ENCODE measurements at places on chromosomes 7 and 10.

GRCh38 chr10:125475815-125476214 is 207.1 kb downstream of the TEX36 start:
- no peak for DNase-seq

DNA sequence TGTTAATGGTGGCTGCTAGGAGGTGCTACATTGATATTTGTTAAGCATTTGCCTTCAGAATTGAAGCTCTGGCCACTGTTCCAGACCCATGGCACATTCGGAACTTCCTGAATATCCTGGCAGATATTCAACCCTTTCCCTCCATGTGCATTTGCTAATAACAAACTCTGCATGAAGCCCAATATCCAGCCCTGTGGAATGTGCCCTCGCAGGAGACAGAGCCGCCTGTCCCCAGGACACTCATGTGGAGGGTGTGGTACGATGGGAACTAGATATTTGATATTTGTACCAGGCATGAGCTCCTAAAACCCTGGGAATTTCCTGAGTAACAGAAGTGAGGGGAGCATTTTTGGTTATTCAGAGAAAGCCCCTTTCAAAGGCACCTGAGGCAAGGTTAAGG is 21.6 kb upstream of the ARHGAP22 start:
- no peak for DNase-seq

DNA sequence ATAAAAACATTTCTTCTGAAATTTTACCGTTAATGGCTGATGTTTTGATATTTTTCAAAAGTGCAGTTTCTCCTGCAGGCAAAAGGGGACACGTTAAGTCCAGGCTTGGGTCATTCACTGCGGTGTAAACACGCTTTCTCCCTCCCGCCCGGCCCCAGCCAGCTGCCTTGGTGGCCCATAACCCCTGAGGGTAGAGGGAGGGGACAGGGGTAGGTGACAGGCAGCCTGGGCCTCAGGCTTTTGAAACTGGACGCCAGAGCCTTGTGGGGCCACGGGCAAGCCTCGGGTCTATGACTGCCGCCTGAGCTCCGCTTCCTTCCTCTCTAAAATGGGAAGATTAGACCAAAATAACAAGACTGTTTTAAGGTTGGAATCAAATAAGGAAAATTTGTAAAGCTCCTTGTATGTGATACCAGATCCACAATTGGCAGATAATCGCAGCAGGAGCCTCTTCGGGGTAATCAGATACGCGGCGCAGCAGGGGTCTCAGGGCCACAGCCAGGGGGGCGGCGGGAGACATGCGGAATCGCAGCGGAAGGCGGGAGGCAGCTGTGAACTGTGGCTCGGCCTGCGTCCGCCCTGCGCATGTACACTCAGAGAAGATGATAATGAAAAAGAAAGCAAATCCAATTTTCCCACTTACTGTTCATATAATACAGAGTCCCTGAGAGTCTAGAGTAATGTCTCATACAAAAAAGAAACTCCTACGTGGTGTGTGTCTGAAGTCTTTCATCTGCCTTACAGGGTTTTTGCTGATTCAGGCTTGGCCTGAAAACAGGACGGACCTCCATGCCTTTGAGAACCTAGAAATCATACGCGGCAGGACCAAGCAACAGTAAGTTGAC is 138.3 kb downstream of the EGFR start:
- no peak for DNase-seq

DNA sequence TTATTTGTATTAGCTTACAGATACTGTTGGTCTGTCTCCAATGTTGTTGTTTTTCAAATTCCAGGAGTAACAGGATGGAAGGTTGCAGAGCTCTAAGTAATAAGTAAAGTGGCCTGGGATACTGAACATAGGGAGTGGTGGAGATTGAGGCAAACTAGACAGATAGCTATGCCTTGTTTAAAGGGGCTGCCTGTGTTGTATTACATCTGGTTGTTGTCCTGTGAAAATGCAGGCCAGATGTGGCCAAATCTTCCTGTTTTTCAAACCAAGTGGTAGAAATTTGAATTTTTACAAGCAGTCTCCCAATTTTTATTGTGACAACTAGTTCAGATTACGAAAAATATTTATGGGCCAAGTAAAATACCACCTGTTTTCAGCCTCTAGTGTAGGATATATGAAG is 33.5 kb downstream of the BICC1 start:
- DNase-seq, result no peak

DNA sequence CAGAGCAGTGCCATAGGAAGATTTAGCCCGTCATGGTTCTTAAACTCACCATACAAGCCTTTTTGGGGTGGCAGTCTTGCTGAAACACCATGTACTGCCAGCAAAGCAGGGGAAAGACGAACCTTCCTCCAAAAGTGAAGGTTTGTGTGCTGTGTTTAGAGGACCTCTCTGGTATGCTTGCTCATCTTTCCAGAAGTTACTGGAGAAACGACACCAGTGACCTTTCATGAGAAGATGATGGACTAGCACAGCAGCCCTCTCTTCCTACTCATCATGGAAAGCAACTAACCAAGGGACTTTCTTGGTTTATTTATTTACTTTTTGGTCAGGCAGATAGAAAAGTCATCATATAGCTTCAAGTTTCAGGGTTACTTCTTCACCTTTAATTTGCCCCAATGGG is 247.4 kb downstream of the PTEN start:
- DNase-seq, result no peak

DNA sequence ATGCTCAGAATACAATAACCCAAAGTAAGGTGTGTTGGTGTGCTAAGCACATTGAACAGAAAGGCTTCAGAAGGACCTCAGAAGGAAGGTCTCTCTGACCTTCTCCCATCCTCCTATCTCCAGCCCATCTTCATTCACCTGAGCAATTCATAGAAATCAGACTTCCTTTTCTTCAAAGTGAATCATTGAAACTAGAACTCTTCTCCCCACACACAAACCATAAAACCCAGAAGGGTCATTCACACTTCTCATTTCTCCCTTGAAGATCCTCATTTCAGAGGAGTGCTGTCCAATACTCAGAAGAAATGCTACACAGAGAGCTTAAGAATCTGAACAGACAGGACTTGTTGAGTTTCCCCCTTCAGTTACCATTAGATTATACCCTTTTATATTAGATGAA is 89.5 kb downstream of the VWDE start:
- no peak for DNase-seq

GRCh38 chr10:52351914-52352330 is 37.8 kb downstream of the DKK1 start:
- no peak for DNase-seq

DNA sequence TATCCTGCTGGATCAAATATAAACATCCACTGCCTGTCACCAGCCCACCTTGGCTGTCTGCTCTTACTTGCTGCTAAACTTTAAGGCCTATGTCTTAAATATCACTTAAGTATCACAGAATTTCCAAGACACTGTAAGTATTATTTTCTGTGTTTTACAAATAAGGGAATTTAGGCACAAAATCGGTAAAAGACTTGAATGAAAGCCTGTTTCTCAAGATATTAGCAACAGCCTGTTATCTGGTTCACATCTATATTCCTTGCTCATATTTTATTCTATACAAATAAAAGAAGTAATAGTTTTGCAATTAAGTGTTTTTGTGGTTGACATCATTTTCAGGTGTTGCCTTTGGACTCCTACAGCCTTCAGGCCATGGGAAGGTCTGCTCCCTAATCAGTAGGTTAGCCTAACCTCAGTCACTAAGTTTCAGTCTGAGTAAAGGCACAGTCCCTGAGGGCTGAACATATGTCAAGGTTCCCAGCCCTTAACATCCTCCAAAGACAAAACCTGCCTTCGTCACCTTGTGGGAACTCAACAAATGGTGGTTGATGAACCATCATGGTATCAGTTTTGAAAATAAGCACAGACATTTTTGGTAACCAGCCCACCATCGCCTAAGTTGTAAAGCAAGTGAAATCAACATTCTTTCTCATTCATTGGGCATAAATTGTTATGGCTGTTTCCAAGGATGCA is 127.1 kb downstream of the CREB5 start:
- DNase-seq, result no peak

DNA sequence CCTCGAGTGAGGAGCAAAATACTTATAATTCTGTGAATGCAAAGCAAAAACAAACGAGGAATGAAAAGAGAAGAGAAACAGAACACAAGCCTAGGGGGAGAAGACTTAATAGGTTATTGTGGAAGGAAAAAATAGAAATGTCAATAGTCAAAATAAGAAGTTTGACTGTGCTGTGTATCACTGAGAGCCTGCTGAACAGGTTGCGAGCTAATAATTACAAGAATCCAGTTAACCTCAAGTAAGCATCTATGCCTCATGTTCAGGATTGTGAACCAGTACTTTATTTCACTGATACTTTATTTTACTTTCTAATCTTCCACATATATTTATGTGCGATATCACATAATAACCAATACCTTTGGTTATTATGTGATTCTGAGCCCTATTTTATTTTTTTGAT is 316.7 kb downstream of the OTUD1 start:
- DNase-seq, result no peak

GRCh38 chr10:3902054-3902808 is 117.2 kb upstream of the KLF6 start:
- no peak for DNase-seq

- no peak for DNase-seq
Observed at GRCh38 chr10:1070919-1071318, 14.7 kb downstream of the WDR37 start.

DNA sequence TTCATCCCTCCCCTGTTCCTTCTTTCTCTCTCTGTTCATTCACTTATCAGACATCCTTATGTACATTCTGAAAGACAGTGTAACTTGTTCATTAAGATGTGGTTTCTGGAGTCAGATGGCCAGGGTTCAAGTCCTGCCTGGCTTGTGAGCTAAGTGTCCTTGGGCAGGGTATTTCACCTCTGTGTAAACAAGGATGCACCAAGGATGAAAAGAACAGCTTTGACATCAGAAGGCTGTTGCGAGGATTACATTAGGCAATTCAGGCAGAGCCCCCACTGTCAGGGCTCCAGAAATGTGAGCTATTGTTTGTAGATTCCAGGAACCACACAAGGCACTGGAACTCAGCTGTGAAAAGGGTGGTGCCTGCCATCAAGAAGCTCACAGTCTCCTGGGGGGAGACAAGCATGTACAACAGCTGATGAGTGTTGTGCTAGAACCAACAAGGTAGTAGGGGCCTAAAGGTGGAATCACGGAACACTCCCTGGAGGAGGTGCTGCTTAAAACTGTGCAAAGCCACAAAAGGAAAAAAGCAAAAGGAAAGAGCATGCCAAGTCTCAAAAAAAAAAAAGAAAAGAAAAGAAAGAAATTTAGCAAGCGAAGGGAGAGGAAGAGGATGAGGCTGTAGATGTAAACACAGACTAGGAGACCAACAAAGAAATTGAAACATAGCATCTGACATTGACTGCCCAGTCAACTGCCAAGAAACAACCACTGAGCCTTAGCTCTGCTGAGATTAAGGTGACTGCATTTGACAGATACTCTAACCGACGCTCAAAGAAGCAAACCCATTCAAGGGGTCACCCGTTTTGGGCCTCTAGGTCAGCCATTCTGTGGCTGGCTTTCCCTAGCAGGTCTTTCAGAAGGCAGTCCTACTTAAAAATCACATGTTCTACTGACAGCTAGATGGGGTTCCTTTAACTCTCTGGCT is 12.5 kb downstream of the PDLIM1 start:
- no peak for DNase-seq

DNA sequence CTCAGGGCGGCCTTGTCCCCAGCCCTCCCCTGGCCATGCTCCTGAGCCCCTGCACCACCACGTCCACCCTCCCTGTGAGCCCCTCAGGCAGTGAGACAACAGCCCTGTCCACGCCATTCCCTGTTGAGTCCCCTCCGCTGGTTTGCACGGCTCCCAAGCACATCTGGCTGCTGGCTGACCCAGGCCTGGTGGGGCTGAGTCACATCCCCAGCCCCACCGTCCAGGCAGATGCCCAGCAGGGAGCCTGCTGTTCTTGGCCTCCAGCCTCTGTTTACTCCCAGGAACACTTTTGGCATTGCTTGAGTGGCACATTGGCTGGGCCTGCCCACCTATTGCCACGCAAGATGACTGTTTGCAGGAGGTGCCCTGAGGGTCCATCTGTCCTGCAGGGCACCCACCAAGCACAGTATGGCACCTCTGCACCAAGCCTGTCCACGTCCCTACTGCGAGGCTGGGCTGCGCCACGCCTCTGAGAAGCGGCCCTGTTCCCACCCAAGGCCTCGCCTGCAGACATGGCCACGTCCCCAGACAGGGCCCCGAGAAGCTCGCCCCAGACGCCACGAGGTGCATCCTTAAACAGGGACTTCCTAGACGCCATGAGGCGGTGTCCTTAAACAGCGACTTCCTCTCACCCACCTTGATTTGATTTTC is 48.4 kb upstream of the INPP5A start:
- DNase-seq, result no peak

DNA sequence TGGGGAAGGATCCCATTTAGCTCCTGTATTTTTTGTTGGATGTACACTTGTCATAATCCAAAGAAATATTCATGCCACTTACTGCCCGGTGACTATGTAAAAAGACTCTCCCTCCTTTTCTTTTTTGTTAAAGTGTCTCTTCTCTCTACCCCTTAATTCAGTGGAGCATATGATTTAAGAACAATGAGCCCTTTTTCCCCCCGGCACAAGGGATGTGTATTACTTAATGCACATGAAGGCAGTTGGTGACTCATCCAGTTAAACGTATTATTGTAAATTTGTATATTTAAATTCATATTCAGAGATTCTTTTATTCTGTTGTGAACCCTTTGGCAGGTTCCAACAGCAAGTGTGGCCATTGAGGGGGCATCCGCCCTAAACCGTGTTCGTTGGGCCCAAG is 241.9 kb downstream of the SLC25A13 start:
- DNase-seq, result no peak

DNA sequence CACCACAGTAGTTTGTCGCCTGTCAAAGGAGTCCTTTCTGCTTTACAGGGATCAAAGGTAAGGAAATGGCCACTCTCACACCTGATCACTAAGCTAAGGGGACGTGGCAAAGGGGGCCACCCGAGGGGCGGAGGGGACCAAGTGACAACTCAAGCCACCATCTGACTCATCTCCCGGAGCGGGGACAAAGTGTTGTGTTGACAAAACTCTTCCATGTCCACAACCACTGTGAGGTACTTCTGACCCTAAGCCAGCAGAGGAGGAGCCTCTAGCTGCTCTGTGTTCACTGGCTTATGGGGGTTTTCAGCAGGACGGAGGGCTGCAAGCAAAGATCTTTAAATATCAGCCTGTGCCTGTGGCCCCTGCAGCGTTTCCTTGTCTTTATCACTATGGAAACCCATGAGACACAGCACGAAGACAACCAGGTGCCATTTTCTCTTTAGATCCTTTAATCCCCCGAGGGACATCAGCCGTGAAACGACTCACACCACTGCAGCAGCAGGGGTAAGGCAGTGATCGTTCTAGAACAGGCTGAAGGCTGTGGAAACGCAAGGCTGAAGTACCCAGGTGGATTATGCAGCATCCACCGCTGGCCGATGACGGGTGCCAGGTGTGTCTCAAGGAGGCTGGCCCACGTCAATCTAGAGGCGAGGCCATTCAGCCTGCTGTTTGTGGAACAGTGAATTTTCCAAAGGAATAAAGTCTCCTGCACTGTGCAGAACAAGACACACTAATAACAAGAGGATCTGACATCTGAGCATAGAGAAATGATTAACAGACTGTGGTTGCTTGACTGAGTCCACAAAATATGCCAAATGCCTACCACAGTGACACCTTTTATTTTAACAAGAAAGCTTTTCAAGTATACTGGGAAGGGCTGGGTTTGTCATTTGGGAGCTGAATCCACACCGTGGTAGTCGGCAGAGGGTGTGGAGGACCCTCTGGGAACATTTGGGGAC is 26.6 kb upstream of the DDC start:
- no peak for DNase-seq
